Activated T-helper 1 cell treated with anti-CD3 and anti-CD28 coated beads, Interleukin-2, amount 50 U/mL, for 16 hours (primary cell): ENCODE measurements at places on chromosomes 3 and 15.

DNA sequence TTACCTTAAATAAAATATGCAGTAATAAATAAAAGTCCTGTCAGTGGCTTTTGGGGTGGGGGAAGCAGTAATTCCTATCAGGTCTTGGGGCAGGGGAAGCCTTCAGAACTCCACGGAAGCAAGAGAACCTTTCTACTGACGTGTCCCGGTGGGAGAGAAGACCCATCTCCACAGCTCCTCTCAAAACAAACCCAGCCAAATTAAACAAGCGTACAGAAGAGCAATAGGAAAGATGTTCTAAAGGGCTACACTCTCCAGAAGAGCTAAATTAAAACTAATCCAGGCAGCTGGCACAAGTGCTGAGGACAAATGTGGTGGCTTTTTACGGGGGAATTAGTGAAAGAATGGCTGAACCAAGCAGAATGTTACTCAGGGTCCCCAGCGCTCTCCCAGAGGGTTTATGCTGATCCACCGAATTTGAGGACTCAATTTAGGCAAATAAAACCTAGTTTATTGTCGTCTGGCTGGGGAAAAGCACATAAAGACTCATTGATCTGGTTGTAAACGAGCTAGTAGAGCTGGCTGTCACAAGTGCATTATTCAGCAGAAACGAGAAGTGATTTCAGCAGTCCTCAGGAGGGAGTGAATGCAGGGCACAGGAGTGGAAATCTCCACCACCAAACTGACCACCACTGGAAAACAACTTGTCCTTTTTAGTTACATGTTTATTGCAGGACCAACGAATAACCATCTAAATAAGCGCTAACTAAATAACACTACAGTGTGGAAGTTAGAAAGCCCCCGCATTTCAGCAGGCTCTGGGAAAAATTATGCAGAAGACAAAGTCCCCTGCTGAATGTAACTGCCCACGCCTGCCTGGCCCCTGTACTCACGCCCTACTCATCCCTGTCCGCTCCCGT lies 13.5 kb downstream of the BFSP2 start:
- no peak for DNase-seq

- DNase-seq, result no peak
Observed at GRCh38 chr3:71214797-71215196, 368.7 kb downstream of the FOXP1 start.

DNA sequence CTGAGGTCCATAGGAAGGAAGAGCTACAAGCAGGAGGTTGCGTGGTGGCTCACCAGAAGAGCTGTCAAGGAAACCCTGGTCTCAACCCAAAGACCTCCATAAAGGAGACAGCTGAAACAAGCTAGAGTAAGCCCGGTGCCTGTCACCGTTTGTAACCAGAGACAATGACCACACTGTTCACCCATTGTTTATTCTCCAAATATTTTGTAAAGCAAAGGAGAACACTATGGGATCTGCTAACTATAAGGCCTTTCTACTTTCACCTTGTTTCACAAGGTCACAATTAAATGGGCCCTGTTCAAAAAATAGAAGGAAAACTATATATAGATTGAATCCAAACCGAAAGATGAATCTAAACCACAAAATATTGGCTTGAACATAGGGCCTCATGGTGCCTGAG lies 128.9 kb upstream of the TPRG1 start:
- no peak for DNase-seq

DNA sequence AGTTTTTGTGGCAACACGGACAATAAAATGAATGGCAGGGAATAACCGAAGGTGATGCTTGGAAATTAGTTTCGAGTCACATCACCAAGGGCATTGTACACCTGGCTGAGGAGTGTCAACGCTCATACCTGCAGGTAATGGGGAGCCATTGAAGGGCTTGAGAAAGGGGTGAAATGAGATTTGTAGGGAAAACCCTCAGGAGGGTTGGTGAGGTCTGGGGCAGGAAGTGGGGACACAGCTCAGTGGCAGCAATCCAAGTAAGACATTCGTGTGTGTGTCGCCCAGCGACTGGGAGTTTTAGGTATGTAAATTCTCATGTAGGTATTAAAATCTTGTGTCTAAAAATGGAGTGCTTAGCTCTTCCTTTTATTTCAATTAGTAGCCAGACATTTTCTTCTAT lies 14.3 kb downstream of the PARP14 start:
- no peak for DNase-seq

GRCh38 chr15:47908950-47909670 lies 191.8 kb downstream of the SEMA6D start:
- DNase-seq, result no peak

GRCh38 chr15:63345391-63345752 lies 36.3 kb downstream of the CA12 start:
- DNase-seq, result no peak
